ENCODE measurements at places on chromosomes 2 and 18.
A peak's percentile ranks its signal among the peaks of the same experiment; 100 is the strongest.

- DNase-seq: peak; percentile 73
These were observed 4.3 kb downstream of the LDLRAD4 start for GRCh38 chr18:13222856-13223281.

DNA sequence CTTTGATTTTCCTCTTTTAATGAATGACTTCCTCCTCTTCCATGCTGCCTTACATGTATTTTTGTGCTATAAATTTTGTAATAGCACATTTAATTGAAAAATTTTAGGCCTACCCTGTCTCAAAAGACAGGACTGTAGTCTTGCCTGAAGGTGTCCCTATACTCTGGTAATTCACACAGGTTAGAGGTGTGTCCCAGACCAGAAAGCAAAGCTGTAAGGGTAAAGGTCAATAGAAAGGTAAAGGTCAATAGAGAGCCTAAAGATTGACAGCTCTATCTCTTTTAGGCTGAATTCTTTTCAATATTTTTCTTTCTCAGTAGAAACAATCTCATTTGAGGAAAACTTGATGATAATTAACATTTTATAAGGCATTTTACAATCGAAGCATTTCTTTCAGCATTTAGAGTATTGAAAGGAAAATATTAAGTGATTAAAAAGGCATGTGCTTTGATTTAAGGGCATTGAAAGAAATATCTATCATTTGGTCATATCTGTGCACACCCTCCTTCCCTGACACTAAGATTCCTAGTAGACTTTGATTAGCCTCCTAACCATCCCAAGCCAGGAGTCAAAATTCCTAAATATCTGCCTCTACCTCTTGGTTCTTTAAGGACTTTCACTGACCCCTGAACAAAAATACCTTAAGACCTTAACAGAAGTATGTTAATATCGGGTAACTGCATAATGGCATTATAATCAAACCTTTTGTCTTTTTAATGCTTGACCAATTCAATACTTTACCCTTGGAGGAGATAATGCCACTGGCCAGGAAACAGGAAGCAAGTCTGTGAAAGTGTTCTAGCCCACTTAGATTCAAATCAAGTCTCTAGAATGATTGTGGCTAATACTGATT, 161.8 kb upstream of the DTNA start:
- no peak for DNase-seq

DNA sequence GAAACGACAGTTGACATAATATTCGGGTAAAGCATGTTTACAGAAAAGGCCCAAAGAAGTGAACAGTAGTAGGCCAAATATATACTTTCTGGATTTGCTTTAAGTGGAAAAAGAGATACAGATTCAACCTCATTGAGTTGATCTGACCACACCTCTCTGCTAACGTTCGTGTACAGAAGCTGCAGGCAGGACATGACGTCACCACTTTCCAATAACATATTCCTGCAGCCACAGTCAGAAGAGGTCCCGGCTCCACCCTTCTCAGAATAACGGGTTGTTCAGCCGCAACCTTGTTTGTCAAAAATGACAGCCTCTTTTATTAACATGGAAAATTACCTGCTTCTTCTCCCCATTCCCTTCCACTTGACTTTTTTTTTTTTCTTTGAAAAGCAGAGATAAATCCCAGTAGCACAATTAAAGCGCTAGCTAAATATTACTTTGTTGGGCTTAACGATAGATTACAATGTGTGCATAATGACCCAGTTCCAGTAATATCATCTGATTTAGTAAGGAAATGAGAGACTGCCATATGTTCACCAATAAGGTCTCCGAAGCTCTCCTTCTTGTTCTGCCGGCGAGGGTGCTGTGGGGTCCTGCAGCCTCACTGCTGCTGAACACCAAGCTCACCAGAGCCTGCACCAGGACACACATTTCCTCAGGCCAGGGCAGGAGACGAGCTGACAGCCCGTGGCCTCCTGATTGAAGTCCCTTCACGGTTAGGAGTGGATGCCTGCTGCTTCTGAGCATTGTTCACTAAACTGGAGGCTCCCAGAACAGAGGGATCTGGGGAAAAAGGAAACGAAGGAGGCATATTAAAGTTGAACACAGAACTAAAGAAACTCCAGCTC, 451.0 kb upstream of the SALL3 start:
- DNase-seq: no peak

- DNase-seq: no peak
These were observed 158.9 kb upstream of the HNRNPA3 start for GRCh38 chr2:177053716-177054115.

DNA sequence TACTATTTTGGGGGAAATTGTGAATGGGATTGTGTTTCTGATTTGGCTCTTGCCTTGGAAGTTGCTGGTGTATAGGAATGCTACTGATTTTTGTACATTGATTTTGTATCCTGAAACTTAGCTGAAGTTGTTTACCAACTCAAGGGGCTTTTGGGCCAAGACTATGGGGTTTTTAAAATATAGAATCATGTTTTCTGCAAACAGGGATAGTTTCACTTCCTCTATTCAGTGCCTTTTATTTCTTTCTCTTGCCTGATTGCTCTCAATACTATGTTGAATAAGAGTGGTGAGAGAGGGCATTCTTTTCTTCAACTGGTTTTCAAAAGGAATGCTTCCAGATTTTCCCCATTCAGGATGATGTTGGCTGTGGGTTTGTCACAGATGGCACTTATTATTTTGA, 1383.8 kb upstream of the ACVR2A start:
- DNase-seq: no peak

GRCh38 chr2:170680172-170680941, 34.8 kb upstream of the SP5 start:
- no peak for DNase-seq

DNA sequence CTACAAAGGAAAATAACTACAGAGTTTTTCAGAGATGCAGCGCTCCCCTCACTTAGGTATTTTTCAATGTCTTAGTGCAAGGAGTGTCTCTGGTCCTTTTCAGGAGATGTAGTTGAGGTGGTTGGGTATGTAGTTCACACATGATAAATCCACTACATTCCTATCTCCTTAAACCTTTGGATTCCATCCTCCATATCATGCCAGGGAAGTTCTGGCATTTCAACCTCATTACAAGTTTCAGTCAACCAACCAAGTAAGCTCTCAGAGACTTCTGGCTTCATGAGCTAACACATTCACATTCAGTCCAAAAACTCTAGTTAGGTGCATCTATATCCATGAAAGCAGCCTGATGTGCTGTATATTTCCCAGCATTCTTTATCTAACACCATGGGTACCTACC, 47.3 kb downstream of the MAP3K20 start:
- DNase-seq: no peak

DNA sequence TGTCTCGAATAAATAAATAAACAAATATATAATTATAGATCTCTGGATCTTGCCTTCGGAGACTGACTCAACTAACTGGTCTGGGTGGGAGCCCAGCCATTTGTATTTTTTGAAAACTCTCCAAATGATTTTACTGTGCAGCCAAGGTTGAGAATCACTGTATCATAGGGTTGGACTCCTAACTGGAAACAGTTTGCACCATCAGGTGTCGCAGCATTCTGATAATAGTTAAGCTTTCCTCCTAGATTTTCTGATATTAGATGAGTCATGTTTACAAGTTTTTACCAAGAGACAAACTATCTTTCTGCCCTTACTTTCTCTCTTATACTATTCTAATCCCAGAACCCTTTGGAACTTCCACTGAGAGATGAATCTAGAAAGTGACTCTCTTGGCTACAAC, 16.8 kb downstream of the IL37 start:
- no peak for DNase-seq

- no peak for DNase-seq
These were observed 40.3 kb upstream of the SCG2 start for GRCh38 chr2:223642506-223642905.

GRCh38 chr2:127388423-127389164, 819 bp upstream of the MAP3K2 start:
- no peak for DNase-seq

GRCh38 chr18:55264108-55264507, 304.8 kb upstream of the CCDC68 start:
- peak; percentile 49 for DNase-seq

DNA sequence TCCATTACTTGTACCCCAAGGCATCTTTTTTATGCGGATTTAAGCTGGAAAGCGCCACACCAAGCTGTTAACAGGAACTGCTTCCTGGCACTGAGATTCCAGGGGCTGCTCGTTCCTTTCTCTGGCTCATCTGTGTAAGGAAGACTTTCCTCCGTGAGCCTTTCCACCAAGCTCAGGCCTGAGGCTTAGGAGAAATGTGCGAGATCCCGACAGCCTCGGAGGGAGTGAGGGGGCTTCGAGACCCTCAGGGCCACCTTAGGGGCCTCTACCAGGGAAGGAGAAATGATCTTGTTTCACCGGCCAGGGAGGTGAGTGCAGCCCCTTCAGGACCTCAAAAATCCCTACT, 17.1 kb downstream of the B3GNT7 start:
- no peak for DNase-seq

DNA sequence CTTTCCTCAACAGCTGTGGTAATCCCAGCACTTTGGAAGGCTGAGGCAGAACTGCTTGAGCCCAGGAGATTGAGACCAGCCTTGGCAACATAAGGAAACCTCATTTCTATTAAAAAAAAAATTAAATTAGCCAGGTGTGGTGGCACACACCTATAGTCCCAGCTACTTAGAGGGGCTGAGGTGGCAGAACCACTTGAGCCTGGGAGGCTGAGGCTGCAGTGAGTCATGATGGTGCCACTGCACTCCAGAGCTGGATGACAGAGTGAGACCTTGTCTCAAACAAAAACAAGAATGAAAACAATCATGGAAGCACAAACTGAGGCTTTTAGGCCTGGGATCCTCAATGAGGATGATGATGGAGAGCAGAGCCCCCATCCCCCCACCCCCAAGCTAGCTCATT, 19.8 kb downstream of the GAREM1 start:
- DNase-seq: no peak
